ENCODE measurements at places on chromosomes 2 and 18.

GRCh38 chr2:5140347-5140746 is 551.8 kb upstream of the SOX11 start:
- no peak for DNase-seq

- no peak for DNase-seq
Measured at GRCh38 chr18:63619661-63620060, 24.4 kb downstream of the SERPINB4 start.

DNA sequence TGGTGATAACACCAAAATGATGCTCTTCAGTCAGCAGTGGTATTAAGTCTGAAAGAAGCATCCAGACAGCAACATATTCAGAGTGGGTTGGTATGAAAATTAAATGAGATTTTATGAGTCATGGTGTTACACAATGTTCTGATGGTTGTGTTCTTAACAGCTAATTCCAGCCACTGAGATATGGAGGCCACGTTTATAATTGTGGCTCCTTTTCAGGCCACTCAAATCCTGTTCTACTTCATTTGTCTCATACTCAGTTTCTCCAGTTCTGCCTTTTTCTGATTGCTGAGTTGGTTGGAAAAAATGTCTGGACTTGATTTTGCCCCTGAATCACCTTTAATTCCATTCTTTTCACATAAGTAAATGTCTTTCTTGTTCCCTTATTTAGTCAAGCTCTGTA is 162.7 kb upstream of the COL3A1 start:
- DNase-seq, result no peak

- no peak for DNase-seq
Measured at GRCh38 chr2:69499966-69500365, 62.7 kb upstream of the NFU1 start.

GRCh38 chr2:152781175-152781574 is 62.8 kb downstream of the ARL6IP6 start:
- DNase-seq, result no peak

GRCh38 chr2:19932928-19933327 is 31.1 kb upstream of the TTC32 start:
- DNase-seq, result no peak

DNA sequence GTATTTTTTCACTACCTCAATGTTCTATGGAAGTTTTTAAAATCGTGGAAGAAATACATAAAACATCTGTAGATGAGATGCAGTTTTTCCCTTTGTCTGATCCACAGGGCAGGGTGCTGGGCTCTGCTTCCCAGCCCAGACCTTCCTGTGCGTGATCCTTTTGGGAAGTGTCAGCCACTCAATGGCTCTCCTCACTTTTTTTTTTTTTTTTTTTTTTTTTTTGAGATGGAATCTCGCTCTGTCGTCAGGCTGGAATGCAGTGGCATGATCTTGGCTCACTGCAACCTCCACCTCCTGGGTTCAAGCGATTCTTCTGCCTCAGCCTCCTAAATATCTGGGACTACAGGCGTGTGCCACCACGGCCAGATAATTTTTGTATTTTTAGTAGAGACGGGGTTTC is 32.8 kb downstream of the SOWAHC start:
- no peak for DNase-seq

DNA sequence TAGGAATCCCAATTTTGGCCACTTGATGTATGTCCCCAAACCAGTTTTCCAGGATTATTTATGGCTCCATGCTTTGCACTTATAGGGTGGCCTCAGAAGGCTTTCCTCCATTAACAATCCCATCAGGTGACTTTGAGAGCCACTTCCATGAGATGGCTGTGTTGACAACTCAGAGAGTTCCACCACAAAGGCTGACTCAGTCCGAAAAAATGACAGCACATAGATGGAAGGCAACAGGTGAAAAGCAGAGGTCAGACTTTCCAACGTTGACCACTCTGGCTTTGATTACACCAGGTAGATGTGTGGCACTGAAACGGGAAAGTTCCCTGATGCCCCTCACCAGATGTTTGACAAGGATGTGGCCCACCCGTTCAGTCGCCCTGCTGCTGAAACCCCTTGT is 431.4 kb upstream of the TNP1 start:
- no peak for DNase-seq
